ENCODE measurements at places on chromosomes 2 and 18. TPM values are rescaled to one million over a fixed set of nuclear protein-coding genes. Genes with fewer than 3 reads are reported as not detected.
A peak's percentile ranks its signal among the peaks of the same experiment; 100 is the strongest.

DNA sequence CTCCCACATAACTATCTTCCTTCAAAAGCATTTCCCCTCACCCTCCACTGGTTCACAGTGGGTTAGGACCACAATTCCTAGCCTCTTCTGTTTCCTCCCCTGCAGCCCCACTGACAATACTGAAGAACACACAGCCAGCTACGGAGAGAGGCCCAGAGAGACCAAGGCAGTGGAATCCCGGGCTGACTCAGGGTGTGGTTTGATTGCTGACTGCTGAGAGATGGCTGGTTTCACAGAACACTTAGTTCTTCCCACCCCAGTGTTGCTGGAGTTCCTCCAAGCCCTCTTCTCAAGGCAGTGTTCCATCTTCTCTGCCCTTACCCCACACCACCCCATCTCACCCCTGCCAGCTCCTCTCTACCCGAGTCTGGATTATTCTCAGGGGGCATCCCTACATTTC is 43.3 kb upstream of the ZFP36L2 start:
- no peaks in the 10 kb centered on the region for H3K27me3 ChIP-seq
- H3K36me3 ChIP-seq, result peaks cover 8% of the 10 kb centered on the region
- H3K4me3 ChIP-seq, result no peak overlapping the region
- peak overlapping the region; percentile 26 for H3K27ac ChIP-seq

GRCh38 chr2:176151442-176152287 is at the start of gene HOXD4:
Gene HOXD4, plus strand, starts transcription at chr2:176151550. Its CDS starts 84 bp downstream, at chr2:176151634.
- DNase-seq, result no peak
- H3K27ac ChIP-seq, result no peak within 1 kb of the TSS
- H3K27me3 ChIP-seq, result peaks cover 76% of the 10 kb centered on the region
- no peak within 1 kb of the TSS for H3K4me3 ChIP-seq

The SPATA3 gene
- total RNA-seq, result 0.24 TPM

GRCh38 chr2:38039121-38039910 is 36.6 kb downstream of the CYP1B1 start:
- H3K27ac ChIP-seq, result no peak overlapping the region
- H3K27me3 ChIP-seq, result peaks cover 46% of the 10 kb centered on the region
- no peaks in the 10 kb centered on the region for H3K36me3 ChIP-seq
- H3K4me1 ChIP-seq, result peaks cover 29% of the 10 kb centered on the region
- no peak for DNase-seq
- no peak overlapping the region for H3K4me3 ChIP-seq

The POLE4 gene
- total RNA-seq, result 54.6 TPM

Data from activated CD4-positive, alpha-beta memory T cell treated with anti-CD3 and anti-CD28 coated beads for 36 hours (primary cell).